ENCODE measurements at places on chromosomes 3 and 15.

GRCh38 chr15:71802770-71803169 lies 7.6 kb upstream of the NR2E3 start:
- no peak for DNase-seq

GRCh38 chr3:171435757-171436156 lies 24.4 kb downstream of the TNIK start:
- DNase-seq: no peak

DNA sequence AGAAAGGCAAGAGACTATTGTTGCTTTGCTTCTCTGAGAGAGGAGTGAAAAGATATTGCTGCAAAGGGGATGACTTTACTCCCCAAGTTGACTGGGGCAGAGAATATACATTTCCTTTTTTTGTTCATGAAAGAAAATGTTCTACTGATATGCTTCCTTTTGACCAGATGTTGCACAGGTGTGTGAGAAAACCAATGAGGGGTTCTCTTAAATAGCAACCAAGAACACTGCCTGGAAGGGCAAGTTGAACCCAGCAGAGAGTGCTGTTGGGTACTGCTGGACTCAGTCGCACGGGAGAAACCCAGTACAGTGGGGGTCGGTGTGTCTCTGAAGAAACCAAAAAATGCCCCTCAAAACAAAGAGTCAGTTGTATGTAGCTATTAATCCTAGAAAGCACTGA lies 101.2 kb downstream of the CHST2 start:
- no peak for DNase-seq

GRCh38 chr3:150194957-150195356 lies 213.1 kb upstream of the TSC22D2 start:
- DNase-seq: no peak

DNA sequence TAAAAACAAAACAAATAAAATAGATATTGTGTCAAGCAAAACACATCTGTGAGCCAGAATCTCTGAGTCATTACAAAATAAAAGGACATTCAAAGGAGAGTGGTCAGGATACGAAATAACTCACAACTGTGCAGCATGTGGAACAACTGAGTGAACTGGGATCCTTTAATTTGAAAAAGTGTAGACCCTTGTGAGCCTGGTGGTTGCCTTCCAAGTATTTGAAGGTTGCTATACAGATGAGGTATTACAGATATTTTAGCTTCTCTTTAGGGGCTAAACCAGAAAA lies 26.7 kb downstream of the KCNMB2 start:
- no peak for DNase-seq

- DNase-seq: no peak
Observed at GRCh38 chr15:82146576-82146975, 100.8 kb upstream of the MEX3B start.

- DNase-seq: no peak
Observed at GRCh38 chr15:83282776-83283137, 1.7 kb downstream of the BNC1 start.

GRCh38 chr3:181892848-181893247 lies 181.1 kb downstream of the SOX2 start:
- no peak for DNase-seq

DNA sequence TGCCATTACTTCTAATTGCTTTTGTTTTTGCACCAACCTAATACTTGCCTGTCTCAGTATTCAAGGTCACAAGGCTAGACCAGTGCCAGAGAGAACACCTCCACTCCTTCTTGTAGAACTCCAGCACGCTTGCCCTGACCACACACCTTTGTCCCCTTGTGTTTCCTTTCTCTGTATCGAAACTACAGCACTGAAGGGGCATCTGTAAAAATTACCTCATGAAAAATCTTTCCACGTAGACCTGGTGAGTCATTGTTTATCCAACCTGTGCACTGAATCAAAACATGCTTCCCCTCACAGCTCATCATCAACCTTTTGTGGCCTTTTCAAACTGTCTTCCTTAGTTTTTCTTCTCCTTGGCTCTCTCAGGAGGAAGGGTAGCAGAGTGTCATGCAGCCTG lies 259.5 kb downstream of the THRB start:
- no peak for DNase-seq

DNA sequence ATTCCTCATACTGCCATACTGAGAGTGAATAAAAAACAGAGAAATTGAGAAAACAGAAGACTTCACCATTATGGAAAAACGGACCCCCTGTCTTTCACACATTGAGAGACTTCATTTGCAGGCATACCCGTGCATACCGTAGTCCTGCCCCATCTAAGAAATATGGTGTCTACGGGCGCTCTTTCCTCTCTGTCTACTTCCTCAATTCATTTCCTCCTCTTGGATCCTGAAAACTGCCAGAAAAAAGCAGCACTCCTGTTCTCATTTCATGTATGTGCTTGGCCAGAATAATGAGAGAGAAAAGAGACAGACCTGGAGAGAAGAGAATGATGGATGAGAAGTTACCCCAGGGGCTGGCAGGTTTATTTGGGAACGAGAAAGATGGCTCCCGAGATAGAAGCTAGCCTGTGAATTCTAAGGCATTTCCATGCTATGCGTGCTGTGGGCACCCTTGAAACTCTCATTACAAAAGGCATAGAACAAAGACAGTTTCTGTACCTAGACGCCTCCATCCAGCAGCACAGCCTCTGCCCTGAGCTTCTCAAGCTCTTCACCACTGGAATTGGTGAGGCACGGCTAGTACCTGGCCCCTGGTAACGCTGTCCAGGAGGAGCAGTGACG lies 62.5 kb upstream of the EPHB3 start:
- no peak for DNase-seq

- no peak for DNase-seq
Observed at GRCh38 chr3:6605227-6605626, 255.7 kb upstream of the GRM7 start.

GRCh38 chr15:80861731-80862170 lies 82.6 kb downstream of the CEMIP start:
- DNase-seq: no peak

- peak; percentile 21 for DNase-seq
Observed at GRCh38 chr3:136277634-136278033, 27.5 kb downstream of the PCCB start.

DNA sequence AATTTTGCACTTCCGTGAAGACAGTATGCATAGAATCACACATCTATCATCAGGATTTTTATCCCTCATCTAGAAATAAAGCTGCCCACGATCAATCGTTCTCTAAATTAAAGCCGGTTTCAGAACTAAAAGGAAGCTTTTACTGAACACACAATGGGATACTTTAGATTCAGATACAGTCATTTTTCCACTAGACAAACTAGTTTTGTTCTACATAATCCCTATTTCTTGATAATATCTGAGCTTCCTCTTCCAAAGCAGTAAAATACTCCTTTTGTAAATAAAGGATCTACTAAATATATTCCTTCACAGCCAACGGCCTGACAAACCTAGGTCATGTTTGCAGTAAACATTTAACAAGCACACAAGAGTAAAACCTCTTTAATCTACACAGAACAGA lies 2.0 kb upstream of the GANC start:
- DNase-seq: no peak

DNA sequence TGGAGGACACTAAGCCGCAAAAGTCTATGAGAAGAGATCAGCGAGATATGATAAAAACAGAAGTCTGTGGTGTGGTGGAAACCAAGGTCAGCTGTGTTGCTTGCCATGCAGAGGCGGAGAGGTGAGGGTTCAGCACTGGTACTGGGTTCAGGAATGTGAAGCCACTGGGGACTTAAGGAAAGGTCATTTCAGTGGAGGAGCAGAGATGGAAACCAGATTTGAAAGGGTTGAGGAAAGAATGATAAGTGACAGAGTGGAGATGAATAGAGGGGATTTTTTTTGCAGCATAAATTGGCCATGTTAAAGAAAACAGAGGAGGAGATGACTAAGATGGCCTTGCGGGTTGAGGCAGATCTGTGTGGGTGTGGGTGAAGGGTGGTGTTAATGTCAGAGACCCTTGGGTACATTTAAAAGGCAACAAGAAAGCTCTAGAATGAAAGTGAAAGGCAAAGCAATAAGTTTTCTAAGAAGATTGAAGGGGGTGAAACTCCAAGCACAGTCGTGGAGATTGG lies 265.5 kb downstream of the ADAMTSL3 start:
- DNase-seq: no peak

DNA sequence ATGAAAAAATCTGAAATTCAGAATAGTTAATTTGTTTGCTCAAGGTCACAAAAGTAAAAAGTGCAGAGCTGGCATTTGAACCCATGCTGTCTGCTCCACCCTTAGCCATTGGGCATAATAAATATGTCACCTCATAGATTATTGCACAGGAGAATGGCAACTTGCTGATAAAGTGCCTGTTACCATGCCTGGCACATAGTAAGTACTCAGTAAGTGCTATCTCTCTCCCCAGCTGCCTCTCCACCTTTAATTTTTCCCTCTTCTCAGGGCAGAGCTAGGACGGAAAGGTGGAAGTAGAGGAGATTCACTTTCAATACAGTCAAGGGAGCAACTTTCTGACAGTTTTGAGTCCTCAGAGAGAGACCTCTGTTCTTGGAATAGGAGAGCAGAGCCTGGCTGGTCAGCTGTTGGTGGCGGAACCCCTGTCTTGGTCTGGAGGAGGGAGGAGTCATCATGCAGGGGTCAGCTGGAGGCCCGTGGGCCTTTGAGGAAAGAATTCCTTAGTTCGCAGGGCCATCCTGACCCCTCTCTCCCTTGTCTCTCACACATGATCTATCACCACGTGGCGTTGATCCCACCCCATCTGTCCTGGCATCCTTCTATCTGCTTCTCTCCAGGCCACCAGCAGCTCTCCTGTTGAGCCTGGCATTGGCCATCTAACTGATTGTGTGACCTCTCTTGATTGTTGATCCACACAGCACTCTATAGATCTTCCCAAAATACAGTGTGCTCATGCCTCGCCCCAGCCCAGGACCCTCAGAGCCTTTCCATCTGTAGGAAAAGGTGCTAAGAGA lies 149.3 kb downstream of the RPLP1 start:
- no peak for DNase-seq

- peak; percentile 17 for DNase-seq
Observed at GRCh38 chr3:79139395-79140068, 628.3 kb downstream of the ROBO1 start.

DNA sequence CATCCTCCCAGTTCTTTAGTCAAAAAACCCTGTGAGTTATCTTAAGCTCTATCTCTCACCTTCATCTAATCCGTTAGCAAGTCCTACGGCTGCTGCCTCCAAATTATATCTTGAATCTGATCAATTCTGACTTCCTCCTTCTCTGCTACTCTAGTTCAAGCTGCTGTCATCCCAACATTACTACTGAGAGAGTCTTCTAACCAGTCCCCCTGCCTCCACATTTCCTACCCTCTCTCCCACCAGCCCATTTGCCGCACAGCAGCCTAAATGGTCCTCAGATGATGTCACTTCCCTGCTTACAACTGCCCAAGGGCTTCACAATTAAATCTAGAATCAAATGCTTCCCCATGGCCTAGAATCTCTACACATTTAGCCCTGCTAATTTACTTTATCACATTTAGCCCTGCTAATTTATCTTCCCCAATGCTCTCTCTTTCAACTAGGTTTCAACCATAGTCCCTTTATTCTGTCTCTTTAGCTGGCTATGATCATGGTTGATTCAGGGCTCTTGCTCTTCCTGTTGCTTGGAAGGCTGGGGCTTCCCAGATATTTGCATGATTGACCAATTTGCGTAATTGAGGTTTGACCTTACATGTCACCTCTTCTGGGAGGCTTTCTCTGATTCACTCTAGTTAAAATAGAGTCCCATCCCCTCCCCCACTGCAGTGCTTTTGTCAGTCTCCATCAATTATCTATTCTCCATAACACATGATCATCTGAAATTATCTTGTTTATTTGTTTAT lies 11.0 kb upstream of the ARL14 start:
- DNase-seq: no peak

- no peak for DNase-seq
Observed at GRCh38 chr15:76267077-76267476, 44.2 kb downstream of the ETFA start.

DNA sequence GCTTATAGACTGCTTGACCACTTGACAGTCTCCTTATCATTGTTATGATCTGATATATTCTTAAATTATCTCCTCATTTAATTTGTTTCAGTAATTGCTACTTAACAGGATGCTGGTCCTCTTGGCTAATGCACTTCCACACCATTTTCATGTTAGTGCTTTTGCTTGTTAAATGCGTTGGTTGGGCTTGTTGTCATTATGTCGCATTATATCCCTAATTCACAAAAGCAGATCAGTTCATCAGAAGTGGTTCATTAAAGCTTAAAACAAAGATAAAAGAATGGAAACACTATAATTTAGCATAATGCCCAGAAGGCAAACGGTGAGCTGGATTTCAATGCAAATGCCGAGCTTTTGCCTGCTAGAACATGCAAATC lies 17.1 kb upstream of the EHHADH start:
- peak; percentile 18 for DNase-seq

GRCh38 chr15:68018797-68019444 lies 35.2 kb upstream of the PIAS1 start:
- DNase-seq: no peak

GRCh38 chr3:165056510-165056909 lies 21.8 kb downstream of the SI start:
- no peak for DNase-seq

- DNase-seq: no peak
Observed at GRCh38 chr3:61573441-61573840, 12.1 kb downstream of the PTPRG start.

- no peak for DNase-seq
Observed at GRCh38 chr15:38650936-38651327, 86.3 kb upstream of the RASGRP1 start.

GRCh38 chr3:117892431-117892841 lies 1142.2 kb downstream of the IGSF11 start:
- DNase-seq: no peak

- no peak for DNase-seq
Observed at GRCh38 chr3:178291574-178292370, 244.5 kb upstream of the KCNMB2 start.

- DNase-seq: no peak
Observed at GRCh38 chr15:95829062-95829461, 501.4 kb upstream of the NR2F2 start.

DNA sequence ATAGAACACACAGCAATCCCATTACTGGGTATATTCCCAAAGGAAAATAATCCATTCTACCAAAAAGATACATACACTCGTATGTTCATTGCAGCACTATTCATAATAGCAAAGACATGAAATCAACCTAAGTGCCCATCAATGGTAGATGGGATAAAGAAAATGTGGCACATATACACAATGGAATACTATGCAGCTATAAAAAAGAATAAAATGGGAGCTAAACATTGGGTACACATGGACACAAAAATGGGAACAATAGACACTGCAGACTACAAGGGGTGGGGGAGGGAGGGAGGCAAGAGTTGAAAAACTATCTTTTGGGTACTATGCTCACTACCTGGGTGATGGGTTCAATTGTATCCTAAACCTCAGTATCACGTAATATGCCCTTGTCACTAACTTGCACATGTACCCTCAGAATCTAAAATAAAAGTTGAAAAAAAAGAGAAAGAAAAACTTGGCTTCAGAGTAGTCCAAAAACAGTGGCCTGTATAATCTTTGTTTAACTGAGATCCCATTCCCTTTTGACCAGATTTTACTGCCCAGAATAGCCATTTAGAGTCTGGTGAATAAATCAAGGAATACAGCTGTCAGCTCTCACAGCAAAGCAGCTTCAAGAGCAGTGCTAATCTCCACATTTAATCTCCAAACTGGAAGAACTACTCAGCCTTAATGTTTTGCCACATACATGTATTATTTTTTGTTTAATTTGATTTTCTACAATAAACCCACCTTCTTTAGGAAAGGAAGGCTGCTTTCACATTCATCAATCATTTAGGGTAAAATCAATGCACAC lies 54.5 kb upstream of the XRN1 start:
- DNase-seq: no peak

Measured in NCI-H1417 treated with DMSO at 0.1 percent for 48 hours (cell line).